ENCODE measurements at places on chromosomes 11 and 22. TPM values are rescaled to one million over a fixed set of nuclear protein-coding genes. Genes with fewer than 3 reads are reported as not detected.

Gene MEI1
- polyA plus RNA-seq: not detected

Gene GAB2
- 19.3 TPM for polyA plus RNA-seq

Gene ELFN2
- not detected for polyA plus RNA-seq

Gene CRYBB2
- 2.8 TPM for polyA plus RNA-seq

- no peak for DNase-seq
These were observed 50.0 kb downstream of the PIK3C2A start for GRCh38 chr11:17157761-17158160.

DNA sequence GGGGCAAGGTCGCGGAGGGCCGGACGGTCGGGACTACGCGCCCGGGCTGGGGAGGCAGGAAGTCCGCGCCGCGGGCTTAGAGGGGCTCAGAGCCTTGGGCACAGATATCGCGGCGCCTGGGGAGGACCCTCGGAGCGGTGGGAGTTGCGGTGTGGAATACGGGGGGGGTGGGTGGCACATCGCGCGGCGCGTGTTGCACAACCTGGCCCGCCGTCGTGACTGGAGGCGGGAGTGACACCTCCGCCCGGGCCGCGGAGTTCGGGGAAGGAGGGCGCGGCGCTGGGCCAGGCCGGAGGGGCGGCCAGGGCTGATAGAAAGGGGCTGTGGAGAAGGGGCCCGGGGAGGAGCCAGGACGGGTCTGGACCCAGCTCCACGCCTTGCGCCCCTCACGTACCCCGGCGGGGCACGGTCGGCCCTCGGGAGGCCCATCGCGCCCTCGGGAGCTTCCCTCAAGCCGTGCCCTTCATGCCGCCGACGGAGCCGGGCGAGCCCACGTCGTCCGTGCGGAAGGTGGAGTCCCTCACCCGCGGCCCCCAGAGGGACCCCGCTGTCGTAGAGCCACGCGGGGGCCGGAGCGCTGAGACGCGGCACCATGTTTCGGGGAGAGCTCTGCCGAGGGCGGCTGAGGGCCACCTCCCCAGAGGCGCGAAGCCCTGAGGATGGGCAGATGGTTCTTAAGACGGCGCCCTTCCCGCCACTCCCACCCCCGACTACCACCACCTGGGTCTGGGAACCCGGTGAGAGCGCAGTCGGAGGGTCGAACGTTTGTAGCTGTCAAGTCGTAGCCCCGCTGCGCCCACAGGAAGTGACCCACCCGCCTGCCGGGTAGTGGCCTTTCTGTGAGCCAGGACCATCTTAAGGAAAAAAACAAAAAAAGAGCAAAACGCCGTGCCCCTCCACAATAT lies 729 bp downstream of the IL17RA start:
- DNase-seq: no peak

GRCh38 chr22:32887324-32887980 lies 85.9 kb downstream of the TIMP3 start:
- DNase-seq: no peak

- no peak for DNase-seq
These were observed 58.1 kb downstream of the DDI1 start for GRCh38 chr11:104094576-104094975.

- DNase-seq: no peak
These were observed 67.2 kb downstream of the SLC17A6 start for GRCh38 chr11:22405377-22405776.

GRCh38 chr11:119699227-119699626 lies 29.8 kb downstream of the NECTIN1 start:
- peak; percentile 83 for DNase-seq
